MCF 10A (cell line): ENCODE measurements at places on chromosomes 3 and 15.

DNA sequence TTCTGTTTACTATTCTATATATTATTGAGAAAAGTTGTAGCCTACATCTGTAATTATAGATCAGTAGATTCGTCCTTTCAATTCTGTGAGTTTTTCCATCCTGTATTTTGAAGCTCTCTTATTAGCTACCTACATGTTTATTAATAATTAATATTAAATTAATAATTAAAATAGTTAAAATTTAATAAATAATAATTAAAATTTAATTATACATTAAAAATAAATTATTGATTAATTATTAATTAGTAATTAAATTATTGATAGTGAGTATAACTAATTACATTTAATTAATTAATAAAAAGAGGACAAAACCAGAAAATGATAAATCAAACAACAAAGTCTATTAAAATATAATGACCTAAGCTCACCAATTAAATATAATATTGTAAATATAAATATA is 606.6 kb upstream of the ROBO1 start:
- no peak for DNase-seq

- DNase-seq, result peak; percentile 41
Observed at GRCh38 chr3:113063126-113063894, 72.5 kb downstream of the GTPBP8 start.

DNA sequence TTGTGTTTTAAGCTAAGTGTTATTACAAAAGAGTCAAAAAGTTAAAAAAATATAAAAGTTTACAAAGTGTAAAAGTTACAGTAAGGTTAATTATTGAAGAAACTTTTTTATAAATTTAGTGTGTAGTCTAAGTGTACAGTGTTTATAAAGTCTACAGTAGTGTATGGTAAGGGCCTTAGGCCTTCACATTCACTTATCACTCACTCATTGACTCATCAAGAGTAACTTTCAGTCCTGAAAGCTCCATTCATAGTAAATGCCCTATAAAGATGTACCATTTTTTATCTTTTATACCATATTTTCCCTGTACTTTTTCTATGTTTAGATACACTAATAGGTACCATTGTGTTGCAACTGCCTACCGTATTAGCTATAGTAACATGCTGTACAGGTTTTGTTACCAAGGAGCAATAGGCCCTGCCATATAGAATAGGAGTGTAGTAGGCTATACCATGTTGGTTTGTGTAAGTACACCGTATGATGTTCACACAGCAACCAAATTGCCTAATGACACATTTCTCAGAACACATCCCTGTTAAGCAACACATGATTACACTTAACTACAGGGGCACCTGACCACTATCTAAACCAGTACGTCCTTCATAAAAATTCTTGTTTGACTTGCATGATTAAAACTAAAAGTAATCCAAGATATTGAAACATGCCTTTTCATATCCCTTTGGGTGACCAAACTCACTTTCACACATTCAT is 17.2 kb downstream of the RAD18 start:
- no peak for DNase-seq

GRCh38 chr3:136817448-136817847 is 1.5 kb upstream of the SLC35G2 start:
- peak; percentile 33 for DNase-seq

DNA sequence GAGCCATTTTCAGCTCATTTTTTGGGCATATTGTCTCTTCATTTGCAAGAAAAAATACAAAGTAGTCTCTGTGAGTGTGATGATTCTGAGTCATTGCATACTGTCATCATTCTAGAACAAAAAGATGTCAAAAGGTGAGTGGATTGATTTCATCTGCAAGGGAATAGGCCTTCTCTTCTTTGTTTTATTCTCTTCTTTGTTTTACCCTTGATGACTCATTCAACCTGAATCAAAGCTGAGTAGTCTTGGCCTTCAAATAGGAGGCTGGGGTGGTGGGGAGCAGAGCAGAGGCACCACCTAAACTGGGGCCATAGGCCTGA is 25.4 kb downstream of the CYP19A1 start:
- peak; percentile 60 for DNase-seq

DNA sequence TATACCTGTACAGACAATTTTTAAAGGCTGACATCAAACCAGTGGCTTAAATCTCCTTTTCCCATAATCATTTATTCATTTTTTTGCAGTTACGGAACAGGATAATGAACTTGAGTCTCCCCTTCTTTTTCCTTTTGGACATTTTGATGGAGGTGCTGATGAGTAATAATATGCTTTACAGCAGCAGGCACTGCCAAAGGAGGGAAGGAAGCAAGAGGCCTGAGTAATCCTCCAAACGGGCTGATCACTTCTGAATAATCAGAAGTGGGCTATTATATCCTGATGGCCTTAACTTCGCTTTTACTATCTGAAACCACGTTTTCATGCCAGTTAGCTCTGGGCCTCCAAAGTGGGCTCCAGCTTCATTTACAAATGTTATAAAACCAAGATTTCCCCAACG is 527.2 kb downstream of the FOXP1 start:
- peak; percentile 72 for DNase-seq

DNA sequence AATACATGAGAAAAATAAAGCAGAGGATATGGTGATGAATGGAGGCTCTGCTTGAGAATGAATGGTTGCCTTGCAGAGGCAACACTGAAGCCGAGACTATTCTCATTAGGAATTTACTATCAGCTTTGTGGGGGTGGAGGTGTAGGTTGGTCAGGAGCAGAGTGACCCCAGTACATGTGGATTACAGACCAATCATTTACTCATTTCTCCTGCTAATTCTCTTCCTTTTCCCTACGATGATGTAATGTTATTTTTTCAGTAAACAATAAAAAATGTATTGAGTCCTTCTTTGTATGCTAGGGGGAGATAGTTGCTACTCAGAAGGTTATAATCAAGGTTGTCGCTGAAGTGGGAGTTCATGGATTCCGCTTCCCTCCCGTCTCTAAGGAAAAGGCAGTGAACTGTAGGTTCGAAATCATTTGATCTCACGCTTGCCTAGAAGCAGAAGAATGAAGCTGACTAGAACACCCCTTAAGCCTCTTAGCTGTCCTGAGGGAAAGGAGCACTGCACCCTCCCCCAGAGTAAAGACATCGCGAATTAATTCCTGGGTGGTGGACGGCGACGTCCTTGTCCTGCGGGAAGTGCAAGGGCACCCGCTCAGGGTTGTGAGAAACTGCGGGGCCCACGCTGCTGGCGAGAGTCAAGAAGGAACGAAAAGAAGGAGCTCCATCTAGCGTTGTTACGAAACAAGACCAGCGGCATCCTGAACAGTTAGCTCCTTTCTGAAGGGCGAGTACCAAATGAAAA is 213.2 kb upstream of the PFN2 start:
- DNase-seq, result peak; percentile 84
